KBM-7 (cell line): ENCODE measurements at places on chromosomes 5 and 9.

DNA sequence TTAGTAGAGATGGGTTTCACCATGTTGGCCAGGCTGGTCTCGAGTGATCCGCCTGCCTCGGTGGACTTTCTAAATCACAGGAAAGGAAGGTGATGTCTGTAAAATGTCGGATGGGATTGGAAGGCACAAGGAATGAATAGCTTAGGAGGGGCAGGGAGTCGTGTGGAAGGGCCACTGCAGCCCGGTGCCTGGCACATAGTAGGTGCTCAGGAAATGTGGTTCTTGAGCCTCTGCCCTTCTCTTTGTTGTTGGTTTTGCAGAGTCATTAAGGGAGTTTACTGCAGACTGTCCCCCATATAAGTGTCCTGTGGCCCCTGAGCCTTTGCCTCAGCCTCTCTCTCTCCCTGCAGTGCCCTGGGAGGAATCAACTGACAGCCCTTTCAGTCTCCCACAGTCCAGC is 11.8 kb downstream of the NEK6 start:
- no peak for DNase-seq

GRCh38 chr9:99411068-99411467 is 189.0 kb downstream of the SEC61B start:
- DNase-seq = no peak

- no peak for DNase-seq
Measured at GRCh38 chr5:171848006-171848405, 62.4 kb downstream of the SMIM23 start.

DNA sequence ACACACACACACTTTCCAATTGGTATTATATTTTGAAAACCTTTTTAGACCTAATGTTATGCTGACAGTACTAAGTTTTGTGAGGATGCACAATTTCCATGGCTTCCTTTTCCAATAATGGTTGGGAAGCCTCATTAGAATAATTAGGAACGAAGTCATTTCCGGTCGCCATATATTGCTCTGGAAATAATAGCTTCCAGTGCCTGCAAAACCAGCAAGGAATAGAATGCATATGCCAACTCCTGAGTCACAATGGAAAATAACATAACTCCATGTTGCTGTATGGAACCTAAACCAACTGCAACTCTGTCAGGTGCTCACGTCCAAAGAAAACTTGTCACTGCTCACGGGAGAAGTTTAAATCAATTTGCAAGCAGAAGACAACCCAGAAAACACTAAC is 222.0 kb downstream of the EBF1 start:
- DNase-seq = no peak

DNA sequence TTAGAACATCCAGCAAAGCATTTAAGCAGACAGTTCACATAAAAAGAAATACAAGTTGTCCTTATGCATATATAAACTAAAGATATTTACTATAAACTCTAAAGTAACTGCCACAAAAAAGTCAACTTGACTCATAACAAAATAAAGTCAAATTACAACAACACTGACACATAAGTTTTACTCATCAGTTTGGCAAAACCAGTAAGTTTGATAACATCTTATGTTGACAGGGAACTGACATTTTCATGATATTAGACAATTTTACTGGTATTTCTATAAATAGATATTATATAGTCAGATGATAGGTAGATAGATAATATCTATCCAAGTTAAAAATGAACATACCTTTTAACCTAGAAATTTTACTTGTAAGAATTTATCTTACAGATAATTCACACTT is 9.9 kb upstream of the TSLP start:
- DNase-seq = no peak

DNA sequence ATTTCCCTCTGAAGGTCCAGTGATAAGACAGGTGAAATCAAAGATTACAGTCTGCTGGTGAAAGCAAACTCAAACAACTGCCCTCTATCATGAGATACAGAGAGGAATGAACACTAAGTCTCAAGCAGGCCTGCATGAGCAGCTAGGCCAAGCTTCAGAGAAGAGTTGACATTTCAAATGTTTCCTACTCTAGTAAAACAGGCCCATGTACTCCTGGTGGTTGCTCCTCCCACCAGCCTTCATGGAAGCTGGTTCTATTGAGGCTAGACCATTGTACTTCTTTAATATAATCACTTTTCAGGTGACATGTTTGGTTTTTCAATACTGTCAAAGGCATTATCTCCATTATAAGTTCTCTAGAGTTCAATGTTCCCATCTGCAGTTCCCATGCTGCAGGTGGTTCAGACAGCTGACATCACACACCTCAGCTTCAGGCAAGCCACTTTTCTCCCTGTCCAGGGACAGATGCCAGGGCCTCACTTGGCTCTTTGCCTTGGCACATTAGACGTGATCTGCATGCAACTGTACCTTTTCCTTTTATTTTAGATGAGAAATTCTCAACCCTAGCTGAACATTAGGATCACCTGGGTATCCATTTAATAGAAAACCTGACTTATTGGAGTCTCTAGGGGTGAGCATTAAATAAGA is 89.8 kb downstream of the PIK3R1 start:
- no peak for DNase-seq

- DNase-seq = no peak
Measured at GRCh38 chr9:90024409-90024808, 419.6 kb downstream of the GADD45G start.

DNA sequence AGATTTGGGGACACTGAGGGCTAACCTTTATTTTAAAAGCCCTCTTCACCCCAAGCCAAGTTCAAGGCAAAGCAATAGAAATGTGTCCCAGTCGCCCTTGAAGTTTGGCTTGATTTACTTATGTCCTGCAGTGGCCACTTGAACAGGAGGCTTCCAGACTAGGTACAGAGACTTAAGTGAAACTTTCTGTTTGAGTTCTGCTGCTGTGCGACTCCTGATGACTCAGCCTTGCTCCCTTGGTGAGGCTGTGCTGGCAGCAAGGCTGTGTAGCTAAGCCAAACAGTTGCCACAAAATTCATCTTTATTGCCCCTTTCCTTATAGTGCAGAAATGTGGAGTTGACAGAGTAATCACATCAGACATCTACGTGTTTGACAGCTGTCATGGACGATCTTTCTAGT is 68.8 kb upstream of the NTRK2 start:
- DNase-seq = no peak

GRCh38 chr9:101387871-101388506 is 3.2 kb upstream of the BAAT start:
- peak; percentile 40 for DNase-seq

DNA sequence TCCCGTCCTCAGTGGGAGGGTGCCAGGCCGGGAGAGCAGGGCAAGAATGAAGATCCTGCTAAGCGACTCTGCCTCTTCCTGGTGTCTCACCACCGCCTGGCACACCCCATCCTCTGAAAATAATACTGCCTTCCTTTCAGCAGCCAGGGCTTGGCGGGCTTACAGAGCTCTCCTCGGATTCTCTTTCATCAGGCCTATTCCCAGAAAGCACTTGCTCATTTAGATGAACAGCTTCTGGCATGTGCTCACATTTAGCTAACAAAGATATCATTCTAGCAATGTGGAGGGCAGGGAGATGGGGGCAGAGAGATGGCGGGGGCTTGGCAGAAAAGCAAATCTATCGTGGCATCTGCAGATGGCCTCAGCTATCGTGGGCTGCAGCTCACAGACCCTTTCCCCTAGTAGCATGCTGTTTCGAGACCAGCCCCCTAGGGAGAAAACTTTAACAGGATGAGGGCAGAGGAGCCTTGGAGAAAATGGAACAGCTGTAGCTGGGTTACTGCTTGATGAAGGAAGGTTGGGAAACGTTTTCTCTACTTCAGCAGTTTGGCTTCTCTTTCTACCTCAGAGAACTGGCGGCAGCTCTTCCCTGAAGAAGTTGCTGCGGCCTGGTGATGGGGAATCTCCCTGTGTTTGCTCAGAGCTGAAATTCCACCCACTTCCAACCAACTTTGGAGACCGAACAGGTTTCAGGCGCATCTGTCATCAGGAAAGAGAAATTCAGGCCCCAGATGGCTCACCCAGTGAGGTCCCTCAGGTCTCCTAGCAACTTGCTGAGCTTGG is 102.1 kb downstream of the TMEM174 start:
- no peak for DNase-seq

- peak; percentile 70 for DNase-seq
Measured at GRCh38 chr5:78008356-78008967, 232.3 kb upstream of the TBCA start.

DNA sequence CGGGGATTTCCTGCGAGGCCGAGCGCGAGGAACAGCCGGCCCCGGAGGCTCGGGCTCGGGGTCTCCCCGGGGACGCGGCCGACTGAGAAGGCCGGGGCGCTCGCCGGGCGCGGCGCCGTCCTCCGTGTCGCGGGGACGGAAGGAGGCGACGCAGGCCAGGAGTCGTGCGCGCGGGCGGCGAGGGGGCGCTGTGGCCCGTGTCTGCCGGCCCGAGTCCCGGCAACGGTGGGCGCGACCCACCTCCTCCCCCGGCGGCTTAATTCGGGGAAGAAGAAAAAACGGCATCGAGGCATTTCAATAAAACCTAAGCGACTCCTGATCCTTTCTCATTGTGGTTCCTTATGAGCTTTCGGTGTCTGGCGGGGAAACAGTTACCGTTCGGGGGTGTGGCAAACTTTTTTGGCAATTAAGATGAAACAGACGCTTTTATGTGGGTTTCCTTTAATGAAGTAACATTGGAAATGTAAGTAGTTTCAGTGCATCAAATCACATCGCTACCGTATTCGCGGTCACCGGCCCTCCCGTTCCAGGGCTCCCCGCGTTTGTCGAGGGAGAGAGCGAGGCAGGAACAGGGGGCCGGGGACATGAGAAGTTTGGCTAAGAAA is 3.7 kb upstream of the IRX2 start:
- DNase-seq = no peak

- DNase-seq = peak; percentile 60
Measured at GRCh38 chr9:132185073-132186009, 23.5 kb downstream of the NTNG2 start.

DNA sequence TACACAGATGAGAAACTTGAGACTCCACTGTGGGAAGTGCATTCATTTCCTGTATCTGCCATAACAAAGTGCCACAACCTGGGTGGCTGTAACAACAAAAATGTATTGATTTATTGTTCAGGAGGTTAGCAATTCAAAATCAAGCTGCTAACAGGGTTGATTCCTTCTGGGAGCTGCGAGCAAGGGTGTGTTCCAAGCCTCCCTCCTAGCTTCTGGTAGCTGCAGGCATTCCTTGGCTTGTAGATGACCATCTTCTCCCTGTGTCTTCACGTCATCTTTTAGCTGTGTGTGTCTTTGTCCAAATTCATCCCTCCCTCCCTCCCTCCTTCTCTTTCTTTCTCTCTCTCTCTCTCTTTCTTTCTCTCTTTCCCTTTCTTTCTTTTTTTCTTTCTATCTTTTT is 258.1 kb downstream of the MSX2 start:
- DNase-seq = no peak

- peak; percentile 82 for DNase-seq
Measured at GRCh38 chr5:150801117-150801927, 22.8 kb downstream of the SMIM3 start.

- no peak for DNase-seq
Measured at GRCh38 chr5:40227366-40227765, 452.3 kb upstream of the PTGER4 start.

GRCh38 chr9:95669253-95669652 is 152.5 kb upstream of the PTCH1 start:
- DNase-seq = no peak

GRCh38 chr5:68653471-68653870 is 437.9 kb downstream of the PIK3R1 start:
- DNase-seq = no peak

- DNase-seq = no peak
Measured at GRCh38 chr5:29054282-29054681, 2015.9 kb upstream of the CDH9 start.

- peak; percentile 21 for DNase-seq
Measured at GRCh38 chr5:138148811-138149210, 9.6 kb upstream of the NME5 start.

- peak; percentile 52 for DNase-seq
Measured at GRCh38 chr5:178777520-178777919, 47.1 kb upstream of the ZNF354A start.

- no peak for DNase-seq
Measured at GRCh38 chr9:131112374-131113154, 12.8 kb upstream of the NUP214 start.

DNA sequence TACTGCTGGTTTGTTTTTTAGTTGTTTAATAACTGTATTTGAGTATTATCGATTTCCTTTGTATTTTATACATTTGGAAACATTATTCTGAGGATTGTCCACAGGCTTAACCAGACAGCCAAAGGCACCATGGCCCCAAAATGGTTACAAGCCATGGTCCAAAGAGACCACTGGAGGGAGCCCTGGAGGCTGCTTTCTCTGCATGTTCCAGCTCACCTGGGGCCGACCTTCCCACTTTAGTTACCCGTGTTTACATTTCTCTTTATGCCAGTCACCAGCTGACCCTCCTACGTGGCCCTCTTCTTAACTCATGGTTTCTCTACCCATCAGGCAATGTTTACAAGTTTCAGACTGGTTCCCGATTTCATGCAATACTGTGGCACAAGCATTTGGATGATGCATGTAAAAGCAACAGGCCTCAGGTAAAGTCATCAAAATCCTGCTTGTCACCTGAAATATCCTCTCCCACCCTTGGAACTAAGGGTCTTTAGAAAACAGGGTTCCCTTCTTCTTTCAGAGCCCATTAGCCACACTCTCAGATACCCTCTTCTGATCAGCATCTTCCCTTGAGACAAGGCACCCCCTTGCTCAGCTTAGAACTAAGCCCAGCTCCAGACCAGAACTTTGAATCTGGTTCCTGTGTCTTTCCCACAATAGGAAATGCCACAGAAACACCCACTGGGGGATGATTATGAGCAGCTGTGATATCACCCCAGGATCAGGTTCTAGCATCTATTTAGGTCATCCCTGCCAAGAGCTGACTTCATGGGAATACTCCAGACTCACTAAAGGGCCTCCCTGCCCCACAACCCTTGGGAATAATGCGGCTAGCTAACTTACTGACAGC is 49.9 kb upstream of the GARNL3 start:
- peak; percentile 59 for DNase-seq

GRCh38 chr9:126411948-126412284 is 85.3 kb downstream of the MVB12B start:
- no peak for DNase-seq

GRCh38 chr5:10233505-10233904 is 16.2 kb downstream of the ATPSCKMT start:
- DNase-seq = peak; percentile 21

DNA sequence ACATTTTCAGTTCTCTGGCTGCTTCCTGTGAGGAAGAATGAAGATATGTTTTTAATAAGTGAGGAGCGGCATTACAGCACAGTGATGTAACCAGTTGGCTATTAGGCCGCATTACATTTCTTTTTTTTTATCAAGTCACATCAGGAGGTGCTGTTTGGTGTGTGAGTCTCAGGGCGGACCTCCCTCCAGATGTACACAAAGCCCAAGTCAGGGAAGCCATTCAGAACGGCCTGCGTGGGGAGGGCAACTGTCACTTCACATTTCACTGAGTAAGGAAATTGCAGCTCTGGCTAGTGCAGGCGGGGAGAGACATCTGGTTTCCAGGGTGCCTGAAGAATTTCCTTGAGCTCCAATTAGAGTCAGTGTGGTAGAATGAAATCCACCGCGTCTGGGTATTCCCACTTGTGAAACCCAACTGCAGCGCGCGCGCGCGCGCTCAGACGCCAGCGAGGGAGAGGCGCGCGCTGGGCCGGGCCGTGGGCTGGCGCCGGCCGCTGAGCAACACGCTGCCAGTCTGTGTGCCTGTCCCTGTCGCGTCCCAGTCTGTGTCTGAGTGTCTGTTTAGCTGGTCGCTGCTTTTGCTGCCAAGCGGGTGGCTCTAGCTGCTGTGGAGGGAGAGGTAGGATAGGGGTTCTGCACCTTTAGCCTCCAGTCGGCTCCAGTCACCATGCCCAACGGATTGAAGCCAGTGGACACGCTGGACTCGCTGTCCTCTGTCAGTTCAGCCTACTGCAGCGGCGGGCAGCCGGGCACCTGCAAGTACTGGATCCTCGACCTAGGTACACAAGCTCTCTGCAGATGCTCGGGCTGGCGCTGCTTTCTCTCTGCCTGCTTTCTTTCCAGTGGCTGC is 140.8 kb upstream of the OTULINL start:
- no peak for DNase-seq
